Amygdala (tissue), 56 donors: ENCODE measurements at places on chromosomes 12 and 14.

GRCh38 chr12:130672089-130672820, 43.8 kb downstream of the RIMBP2 start:
- DNase-seq, result no peak

GRCh38 chr12:17084831-17085230, 478.9 kb upstream of the LMO3 start:
- no peak for DNase-seq

DNA sequence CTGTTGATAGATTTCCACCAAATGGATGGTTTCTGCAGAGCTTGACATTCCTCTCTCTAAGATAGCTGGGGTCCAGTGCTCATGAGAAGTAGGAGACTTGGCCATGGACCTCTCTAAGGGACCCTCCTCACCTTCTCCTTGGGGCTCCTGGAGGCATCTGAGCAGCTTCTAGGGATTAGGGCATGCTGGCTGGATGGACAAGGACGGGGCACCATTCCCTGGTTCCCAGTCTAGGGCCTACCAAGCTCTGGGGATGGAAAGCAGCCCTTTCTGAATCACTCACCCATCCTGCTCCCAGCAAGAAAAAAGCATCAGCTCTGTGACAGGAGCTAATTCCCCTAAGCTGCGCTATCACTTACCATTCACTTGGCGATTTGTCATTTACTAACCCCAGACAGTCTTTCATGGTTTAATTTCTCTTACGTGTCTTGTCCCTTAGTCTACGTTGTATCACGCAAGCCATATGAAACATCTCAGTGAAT, 39.5 kb downstream of the VWF start:
- no peak for DNase-seq

GRCh38 chr14:60981633-60982455, 799 bp downstream of the SLC38A6 start:
- no peak for DNase-seq

DNA sequence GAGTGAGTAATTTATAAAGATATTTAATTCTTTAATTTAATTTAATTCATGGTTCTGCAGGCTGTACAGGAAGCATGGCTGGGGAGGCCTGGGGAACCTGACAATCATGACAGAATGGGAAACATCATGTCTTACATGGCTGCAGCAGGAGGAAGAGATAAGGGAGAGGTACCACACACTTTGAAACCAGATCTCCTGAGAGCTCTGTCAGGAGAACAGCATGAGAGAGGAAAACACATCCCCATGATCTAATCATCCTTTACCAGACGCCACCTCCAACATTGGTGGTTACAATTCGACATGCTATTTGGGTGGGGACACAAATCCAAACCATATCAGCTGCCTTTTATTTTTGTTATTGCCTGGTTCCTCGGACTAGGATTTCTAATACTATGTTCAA, 928.6 kb downstream of the TMEM121 start:
- DNase-seq, result no peak

DNA sequence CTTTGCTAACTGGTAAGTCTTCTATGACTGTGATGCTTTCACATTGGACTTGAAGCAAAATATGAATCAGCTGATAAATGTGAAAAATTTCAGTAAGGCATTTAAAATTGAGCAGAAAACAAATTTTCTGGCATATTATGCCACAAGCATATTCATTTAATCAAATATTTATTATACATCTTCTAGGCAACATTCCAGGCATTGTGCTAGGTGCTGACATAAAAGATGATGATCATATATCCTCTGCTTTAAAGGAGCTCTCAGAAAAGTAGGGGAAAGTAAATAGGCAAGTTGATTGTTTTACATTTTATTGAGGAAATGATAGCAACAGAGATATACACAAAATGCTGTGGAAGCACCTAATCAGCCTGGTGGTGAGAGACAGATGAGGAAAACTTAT, 248.9 kb downstream of the SLC16A7 start:
- no peak for DNase-seq

DNA sequence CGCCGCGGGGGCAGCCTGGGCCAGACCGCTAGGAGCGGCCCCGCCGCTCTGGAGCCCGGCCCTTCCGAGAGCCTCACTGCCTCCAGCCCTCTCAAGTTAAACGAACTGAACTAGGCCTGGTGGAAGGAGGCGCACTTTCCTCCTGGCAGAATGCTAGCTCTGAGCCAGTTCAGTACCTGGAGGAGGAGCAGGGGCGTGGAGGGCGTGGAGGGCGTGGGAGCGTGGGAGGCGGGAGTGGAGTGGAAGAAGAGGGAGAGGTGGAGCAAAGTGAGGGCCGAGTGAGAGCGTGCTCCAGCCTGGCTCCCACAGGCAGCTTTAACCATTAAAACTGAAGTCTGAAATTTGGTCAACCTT, 5.3 kb downstream of the LTB4R start:
- DNase-seq, result no peak

GRCh38 chr12:131091976-131092691, 138.4 kb downstream of the ADGRD1 start:
- no peak for DNase-seq

DNA sequence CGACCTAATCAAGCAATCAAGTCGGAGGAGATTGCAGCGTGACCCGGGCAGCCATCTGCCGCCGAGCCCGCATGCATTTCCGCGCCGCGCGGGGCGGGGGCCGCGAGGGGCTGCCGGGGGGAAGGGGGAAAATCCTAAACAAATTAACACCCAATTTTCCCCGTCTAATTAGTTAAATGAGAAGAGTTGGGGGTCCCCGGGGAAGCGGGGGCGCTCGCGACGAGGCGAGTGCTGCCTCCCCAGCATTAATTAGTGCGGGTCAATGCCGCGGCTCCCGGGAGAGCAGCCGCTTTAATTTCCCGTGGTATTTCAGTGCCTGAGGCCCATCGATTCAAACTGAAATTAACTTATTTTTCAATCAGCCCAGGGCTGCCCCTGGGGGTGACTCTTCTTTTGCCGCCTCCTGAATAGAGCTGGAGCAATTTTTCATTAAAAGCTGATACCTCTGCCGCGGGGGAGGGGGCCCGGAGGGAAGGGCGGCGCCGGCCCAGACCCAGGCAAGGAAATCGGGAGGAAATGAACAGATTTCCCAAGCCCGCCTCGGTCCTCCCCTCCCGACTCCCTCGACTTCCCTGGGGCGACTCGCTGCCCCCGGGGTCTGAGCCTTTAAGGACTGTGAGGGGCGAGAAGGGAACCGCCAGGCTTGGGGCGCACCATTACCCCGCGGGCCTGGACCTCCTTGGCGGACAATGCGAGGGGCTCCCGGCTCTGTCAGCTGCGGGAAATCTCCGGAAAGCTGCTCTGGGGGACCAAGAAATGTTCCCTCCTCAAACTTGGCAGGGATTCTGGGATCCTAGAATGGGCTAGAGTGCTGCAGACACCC, 18.9 kb downstream of the VSX2 start:
- DNase-seq, result no peak

DNA sequence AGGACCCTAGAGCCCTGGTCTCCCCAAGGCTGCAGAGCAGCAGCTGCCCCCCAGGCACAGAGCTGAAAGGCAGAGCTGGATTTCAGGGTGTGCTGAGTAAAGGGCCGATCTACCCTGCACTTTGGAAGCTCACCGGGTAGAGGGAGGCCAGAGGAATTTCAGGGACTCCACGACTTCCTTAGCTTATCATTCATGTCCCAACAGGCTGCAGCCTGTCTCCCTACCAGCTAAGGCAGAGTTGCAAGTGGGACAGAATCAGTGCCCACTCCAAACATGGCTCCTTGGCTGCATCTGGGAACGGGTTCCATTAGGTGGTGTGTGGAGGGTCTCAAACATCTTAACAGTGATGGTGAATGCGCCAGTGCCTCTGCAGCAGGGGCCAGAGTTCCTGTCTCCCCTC, 27.5 kb downstream of the MMAB start:
- no peak for DNase-seq

DNA sequence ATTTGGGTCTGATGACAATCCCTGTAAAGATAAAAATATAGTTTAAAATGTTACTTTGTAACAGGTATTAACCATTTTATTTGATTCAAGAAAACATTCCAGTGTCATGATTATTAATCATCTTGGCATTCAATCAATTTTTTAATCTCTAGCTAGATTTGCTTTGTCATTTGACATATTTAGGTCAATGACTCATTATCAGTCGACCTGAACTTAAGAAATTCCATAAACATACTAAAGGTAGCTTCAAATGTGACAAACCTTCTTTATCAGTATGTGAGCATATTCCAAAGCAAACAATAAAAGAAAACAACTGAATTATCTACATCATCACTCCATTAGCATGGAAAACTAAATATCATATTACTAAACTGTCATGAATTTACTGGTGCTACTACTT, 50.8 kb upstream of the CDKL1 start:
- DNase-seq, result no peak
